ENCODE measurements at places on chromosomes 11 and 22.

DNA sequence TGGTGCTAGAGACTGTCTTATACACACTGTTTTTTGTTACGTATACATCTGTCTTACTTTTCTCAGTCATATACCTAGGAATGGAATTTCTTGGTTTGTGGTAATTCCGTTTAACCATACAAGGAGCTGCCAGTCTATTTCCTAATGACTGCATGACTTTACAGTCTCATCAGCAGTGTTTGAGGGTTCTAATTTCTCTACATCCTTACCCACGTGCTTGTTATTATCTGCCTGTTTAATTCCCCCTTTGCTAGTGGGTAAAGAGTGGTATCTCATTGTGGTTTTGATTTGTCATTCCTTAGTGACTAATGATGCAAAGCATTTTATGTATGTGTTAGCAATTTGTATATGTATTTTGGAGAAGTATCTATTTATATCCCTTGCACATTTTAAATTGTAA lies 1008.0 kb downstream of the FAM181B start:
- DNase-seq = no peak

- no peak for DNase-seq
Measured at GRCh38 chr11:81005595-81005994, 1564.8 kb upstream of the TENM4 start.

- no peak for DNase-seq
Measured at GRCh38 chr22:23237841-23238240, 57.5 kb downstream of the BCR start.

DNA sequence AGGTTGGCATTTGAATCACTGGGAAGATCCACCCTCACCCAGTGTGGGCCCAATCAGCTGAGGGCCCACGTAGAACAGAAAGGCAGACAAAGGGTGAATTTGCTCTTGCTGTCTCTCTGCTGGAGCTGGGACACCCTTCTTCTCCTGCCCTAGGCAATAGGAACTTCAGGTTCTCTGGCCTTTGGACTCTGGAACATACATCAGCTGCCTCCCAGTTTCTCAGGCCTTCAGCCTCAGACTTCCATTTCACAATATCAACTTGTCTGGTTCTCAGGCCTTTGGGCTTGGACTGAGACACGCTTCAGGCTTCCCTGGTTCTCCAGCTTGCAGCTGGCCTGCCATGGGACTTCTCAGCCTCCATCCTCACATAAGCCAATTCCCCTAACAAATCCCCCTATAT lies 14.7 kb upstream of the ASRGL1 start:
- DNase-seq = no peak

GRCh38 chr11:119509282-119509841 lies 86.4 kb upstream of the THY1 start:
- no peak for DNase-seq
